ENCODE measurements at places on chromosomes 16 and 17. TPM values are rescaled to one million over a fixed set of nuclear protein-coding genes. Genes with fewer than 3 reads are reported as not detected.

SLC2A4 gene
- 0.58 TPM for total RNA-seq

MYO1C gene
- 34.5 TPM for total RNA-seq

ENKD1 gene
- 14.1 TPM for total RNA-seq

WNK4 gene
- total RNA-seq: 0.38 TPM

SLC35G3 gene
- total RNA-seq: not detected

PAQR4 gene
- 22.6 TPM for total RNA-seq

All from activated T-cell treated with anti-CD3 and anti-CD28 coated beads, Interleukin-2, amount 50 U/mL, for 4 hours (primary cell).